ENCODE measurements at places on chromosomes 3 and 15. TPM values are rescaled to one million over a fixed set of nuclear protein-coding genes. Genes with fewer than 3 reads are reported as not detected.

Gene NMNAT3
- total RNA-seq = 10.7 TPM

DNA sequence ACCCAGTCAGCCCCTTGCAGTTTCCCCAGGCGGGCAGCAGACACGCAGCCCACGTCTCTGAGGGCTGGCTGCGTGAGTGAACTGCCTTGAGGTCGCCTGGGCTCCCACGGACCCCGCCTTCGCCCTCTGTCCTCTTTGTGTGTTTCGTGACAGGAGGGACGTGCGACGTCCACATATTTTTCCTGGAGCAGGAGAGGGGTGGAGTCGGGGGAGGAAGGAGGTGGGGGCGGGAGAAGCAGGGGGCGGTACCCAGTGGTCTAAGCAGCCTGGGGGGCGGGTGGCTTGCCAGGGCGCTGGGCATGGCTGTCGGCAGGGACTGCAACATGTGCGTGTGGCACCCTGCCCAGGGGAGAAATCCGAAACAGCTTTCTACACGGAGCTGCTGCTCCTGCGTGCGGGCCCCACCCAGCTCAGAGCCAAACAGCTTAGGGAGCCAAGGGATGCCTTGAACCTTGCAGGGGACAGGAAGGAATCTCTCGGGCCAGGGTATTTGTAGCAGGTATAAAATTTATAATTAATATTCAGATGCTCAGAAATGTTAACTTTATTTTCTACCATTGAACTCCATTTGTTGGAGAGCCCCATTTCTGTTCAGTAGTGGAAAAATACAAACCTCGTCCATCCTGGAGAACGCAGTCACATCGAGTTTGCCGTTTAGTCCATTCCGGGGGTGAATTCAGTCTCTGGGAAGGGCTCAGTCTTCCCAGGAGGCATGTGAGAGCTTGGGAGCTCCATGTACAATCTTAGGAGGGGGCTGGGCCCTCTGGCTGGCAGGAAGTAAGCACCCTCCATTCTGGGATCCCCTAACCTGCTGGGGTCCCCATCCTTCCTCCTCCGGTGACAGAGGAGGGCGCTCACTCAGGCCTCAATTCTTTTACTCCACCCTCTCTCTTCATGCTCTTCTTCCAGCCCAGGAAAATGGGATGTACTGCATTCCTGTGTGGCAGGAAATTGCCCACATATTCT lies 79.1 kb upstream of the MEF2A start:
- peak; percentile 89 for DNase-seq

Gene SCN11A
- 0.05 TPM for total RNA-seq

Gene NFKBIZ
- 15.0 TPM for total RNA-seq

GRCh38 chr3:17430582-17430981 lies 311.8 kb downstream of the TBC1D5 start:
- DNase-seq = no peak

DNA sequence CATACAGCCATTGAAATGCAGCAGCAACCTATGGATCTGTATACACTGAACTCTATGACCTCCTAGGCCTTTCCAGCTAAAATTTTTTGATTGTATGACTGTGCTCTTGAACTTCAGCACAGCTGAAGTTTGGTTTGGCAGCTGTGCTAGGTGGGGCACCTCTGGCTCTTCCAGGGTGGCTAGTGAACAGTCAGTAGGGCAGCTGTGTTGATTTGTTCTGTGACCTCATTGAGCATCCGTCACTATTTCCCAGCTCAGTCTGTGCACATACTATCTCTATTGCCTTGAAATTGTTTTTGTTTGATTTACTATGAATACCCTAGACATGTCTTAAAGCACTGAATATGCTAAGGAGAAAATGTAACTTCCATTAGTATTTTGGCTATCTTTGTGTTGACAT lies 363.2 kb upstream of the NAALADL2 start:
- DNase-seq = no peak

DNA sequence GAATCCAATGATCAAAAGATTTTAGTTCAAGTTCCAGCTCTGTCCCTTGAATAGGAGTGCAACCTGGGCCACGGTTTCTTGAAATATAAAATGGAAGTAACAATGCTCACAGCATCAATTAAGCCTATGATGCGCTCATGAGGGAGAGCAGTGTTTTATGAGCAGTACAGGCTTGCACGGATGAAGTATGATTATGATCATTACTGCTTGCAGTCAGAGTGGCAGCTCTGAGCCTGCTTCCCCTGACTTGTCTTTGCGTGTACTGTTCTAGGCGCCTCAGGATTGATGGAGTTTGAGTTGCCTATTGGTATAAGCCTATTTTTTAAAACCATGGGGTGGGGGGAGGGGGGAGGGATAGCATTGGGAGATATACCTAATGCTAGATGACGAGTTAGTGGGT lies 37.0 kb downstream of the ITGB5 start:
- no peak for DNase-seq

DNA sequence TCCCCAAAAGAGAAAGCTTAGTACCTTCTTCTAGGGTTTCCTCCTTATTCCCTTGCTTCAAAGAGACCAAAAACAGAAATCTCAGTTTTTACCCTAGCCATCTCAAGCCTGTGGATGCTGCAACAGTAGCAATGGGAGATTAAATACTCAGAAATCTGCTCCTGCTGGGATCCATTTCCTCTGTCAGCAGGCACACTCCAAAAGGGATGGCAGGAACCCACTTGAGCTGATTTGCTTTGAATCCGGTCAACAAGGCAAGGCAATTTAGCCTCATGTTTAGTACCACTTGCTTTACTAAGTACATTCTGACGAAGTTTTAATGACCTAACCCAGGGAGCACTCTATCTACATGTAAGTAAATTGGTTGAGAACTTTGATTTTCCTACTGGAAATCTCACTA lies 590.0 kb upstream of the ADAMTS9 start:
- no peak for DNase-seq

DNA sequence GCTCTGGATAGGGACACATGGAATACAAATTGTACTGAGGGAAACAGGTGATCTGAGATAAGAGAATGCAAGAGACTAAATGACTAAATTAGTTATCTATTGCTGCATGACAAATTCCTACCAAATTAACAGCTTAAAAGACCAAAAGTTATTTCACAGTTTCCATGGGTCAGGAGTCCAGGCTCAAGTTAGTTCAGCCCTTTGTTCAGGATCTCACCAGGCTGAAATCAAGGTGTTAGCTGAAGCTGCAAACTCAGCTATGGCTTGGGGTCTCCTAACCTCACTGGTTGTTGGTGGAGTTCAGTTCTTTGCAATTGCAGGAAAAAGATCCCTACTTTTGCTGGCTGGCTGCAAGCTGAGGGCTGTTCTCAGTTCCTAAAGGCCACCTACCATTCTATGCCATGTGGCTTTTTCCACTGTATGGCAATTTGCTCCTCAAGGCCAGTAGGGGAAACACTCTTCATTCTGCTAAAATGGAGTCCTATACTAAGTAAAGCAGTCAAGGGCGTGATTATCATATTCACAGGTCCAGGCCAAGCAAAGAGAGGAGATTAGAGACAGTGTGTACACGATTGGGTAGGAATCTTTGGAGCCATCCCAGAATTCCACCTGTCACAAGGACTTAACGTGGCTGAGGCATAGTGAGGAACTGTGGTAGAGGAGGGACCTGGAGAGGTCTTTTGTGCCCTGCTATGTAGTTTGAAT lies 53.7 kb downstream of the THRB start:
- DNase-seq = no peak

DNA sequence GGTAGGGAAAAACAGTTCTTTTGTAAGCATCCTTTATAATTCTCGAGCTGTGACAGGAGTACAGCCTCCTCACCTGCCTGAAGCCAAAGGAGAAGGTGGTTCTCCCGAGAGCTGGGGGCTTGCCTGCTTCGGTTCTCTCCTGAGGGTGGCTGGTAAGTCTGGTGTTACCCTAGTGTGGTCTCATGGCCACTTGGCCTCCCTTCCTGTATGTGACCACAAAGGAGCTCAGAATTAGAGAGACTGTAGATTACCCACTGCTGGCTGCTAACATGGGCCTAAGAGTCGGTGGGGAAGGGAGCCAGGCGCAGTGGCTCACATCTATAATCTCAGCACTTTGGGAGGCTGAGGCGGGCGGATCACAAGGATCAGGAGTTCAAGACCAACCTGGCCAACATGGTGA lies 12.6 kb downstream of the PDHB start:
- DNase-seq = no peak

DNA sequence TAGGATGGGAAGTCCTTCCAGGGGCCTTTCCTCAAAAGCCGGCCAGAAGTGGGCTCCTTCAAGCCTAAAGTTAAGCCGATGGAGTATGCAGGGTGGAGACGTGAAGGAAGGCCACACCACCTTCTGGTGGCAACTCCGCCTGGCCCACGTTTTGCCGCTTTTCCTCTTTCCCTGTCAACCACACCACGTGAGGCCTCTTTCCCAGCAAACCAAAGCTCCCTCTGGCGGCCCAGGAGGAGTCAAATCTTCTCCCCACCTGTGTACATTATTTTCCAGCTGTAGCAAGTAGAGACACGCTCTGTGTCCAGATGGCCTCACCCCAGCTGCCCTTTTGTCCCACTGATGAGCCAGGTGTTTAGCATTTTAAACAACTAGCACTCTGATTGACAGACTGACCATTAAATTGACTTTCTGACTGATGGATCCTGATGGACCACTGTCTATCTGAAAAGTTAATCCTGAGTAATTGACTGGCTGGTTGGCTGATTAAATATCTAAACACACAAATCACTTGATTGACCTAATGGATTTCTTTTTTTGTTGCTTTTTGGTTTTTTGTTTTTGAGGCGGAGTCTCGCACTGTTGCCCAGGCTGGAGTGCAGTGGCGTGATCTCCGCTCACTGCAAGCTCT lies 59.6 kb upstream of the ZBTB38 start:
- DNase-seq = peak; percentile 30

DNA sequence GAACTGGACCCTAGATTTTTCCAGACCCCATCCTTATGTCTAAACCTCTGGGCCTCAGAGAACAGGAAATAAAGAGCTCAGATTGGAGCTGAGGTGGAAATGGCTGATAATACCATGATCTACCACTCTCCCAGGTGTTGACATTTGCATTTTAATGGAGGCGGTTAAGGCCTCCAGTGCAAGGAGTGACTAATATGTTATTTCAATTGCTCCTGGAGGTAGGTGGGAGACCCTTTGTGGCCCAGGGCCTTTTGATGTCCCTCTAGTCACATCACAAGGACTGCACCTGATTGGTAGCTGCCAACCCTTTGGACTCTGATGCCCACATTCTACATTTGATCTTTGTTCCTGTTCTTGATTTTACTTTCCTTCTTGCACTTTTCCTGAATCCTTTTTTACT lies 9.0 kb upstream of the ADCY5 start:
- no peak for DNase-seq

DNA sequence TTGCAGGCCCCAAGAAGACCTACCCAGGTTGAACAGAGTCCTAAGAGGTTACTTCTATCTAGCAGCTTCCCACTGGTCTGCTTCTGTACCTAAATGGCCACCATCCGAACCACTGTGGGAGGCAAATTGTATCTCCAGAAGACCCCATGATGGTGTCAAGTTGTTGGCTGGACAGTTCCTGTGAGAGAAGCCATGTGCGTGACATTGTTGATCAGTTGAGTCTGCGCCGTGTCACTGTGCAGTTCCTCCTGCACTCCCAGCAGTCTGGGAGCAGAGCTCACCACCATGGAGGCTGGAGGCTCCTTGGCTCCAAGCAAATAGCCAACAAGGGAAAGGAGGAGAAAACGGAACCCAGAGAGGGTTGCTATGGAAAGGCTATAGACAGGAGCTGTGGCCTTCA lies 7.5 kb upstream of the CYP1A1 start:
- DNase-seq = no peak

Gene HDAC11
- 34.3 TPM for total RNA-seq

- DNase-seq = no peak
These were observed 121.9 kb downstream of the NSUN3 start for GRCh38 chr3:94184781-94185180.
